ENCODE measurements at places on chromosomes 13 and 19.
A peak's percentile ranks its signal among the peaks of the same experiment; 100 is the strongest.

GRCh38 chr19:10653482-10653731, 739 bp upstream of the ILF3 start:
- no peak for DNase-seq

DNA sequence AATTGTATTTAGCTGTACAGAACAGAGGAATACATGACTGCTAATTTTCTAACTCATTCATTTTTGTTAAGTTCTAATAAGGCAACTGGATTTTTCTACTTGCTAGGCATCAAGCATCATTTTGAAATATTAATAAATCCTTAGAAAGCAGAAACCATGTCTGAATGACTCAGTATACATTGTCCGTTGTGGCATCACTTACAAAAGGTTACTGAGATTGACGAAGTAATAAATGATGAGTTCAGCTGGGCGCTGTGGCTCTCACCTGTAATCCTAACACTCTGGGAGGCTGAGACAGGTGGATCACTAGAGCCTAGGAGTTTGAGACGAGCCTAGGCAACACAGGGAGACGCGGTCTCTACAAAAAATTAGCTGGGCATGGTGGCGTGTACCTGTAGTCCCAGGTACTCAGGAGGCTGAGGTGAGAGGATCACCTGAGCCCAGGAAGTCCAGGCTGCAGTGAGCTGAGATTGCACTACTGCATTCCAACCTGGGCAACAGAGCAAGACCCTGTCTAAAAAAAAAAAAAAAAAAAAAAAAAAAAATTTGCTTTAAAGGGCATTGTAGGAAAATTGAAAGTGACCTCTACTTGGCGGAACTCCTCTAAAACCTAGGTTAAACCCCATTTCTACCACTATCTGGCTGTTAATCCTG, 36.6 kb downstream of the LHFPL6 start:
- no peak for DNase-seq

GRCh38 chr13:81929988-81930387, 1589.1 kb upstream of the SPRY2 start:
- no peak for DNase-seq

DNA sequence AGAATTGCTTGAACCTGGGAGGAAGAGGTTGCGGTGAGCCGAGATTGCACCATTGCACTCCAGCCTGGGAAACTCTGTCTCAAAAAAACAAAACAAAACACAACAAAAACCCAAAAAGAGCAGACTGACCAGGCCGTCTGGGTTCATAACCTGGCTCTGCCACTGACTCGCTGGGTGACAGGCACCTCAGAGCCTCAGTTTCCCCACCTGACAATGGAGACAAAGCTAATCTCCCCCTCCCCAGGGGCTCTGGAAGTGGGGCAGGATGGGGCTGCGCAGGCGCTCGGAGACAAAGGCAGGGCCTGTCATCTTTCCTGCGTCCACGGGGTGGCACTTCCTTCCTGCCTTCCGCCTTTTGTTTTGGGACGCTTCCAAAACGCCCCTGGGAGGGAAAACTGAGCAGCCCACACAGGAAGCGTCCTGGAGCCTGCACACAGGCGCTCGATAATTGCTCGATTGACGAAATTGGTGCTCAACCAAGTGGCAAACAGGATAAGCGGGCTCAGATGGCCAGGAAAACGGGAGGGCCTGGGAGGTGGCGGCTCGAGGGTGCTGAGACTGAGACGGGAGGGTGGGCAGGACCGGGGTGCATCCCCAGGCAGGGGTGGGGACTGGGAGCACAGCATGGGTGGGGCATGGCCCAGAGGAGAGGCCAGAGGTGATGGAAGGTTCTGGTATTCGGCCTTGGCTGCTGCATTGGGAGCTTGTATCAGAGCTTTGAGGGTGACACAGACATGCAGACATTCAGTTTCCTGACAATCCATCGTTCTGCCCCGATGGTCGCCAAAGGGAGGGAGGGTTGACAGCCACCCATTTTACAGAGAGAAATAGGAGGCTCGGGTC, 17.8 kb downstream of the SPC24 start:
- DNase-seq, result peak; percentile 72

DNA sequence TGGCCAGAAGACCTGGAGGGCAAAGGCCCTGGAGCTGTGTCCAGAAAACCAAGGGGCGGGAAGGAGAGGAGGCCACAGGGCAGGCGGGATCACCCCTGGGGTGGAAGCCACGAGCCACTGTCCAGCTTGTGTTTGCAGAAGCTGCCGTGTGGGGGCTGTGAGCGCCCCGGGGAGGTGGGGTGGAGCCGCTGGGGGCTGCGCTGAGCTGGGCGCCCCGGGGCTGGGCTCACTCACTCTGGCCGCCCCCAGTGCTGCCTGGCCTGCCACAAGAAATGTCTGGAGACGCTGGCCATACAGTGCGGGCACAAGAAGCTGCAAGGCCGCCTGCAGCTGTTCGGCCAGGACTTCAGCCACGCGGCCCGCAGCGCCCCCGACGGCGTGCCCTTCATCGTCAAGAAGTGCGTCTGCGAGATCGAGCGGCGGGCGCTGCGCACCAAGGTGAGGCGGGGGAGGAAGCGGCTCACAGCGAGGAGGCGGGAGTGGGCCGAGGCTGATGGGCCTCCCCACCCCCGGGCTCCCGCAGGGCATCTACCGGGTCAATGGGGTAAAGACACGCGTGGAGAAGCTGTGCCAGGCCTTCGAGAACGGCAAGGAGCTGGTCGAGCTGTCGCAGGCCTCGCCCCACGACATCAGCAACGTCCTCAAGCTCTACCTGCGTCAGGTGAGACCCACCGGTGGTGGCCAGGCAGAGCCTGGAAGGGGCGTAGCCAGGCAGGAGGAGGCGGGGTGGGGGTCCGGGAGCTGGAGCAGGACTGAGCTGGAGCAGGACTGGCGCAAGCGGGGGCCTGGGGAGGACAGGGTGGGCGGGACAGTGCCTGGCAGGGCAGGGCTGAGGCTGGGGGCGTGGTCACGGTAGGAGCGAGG, 13.6 kb downstream of the POLR2E start:
- DNase-seq, result peak; percentile 13

DNA sequence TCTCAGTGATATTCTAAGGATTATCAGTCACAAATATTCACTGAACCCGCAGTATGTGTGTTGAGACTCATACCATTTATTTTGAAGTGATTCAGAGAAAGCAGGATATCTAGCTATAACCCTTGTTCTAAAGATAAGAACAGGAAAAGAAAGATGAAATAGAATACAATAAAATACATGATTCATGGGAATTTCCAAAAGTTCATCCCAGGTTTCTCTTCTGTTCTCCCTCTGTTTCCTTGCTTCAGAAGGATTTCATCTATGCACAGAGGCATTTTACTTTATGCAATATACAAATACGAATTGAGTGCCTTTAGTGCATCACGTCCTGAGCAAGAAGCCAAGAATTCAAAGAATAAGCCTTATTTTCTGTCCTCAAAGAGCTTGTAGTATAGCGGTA, 274.4 kb upstream of the GPC6 start:
- DNase-seq, result no peak

DNA sequence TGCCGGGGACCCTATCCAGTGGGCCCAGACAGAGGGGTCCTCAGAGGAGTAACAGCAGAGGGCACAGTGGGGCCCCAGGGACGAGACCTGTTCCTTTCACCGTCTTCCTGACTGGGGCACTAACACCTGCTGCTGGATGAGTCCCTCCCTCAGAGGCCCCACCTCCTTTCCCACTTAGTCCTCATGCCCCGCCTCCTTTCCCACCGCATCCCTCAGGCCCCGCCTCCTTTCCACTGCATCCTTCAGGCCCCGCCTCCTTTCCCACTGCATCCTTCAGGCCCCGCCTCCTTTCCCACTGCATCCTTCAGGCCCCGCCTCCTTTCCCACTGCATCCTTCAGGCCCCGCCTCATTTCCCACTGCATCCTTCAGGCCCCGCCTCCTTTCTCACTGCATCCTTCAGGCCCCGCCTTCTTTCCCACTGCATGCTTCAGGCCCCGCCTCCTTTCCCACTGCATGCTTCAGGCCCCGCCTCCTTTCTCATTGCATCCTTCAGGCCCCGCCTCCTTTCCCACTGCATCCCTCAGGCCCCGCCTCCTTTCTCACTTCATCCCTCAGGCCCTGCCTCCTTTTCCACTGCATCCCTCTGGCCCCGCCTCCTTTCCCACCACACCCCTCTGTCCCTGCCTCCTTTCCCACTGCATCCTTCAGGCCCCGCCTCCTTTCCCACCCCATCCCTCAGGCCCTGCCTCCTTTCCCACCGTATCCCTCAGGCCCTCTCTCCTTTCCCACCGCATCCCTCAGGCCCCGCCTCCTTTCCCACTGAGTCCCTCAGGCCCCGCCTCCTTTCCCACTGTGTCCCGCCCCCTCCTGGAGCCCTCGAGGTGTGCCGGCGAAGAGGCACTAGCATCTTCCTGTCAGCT, 6.7 kb downstream of the SPPL2B start:
- DNase-seq, result no peak

DNA sequence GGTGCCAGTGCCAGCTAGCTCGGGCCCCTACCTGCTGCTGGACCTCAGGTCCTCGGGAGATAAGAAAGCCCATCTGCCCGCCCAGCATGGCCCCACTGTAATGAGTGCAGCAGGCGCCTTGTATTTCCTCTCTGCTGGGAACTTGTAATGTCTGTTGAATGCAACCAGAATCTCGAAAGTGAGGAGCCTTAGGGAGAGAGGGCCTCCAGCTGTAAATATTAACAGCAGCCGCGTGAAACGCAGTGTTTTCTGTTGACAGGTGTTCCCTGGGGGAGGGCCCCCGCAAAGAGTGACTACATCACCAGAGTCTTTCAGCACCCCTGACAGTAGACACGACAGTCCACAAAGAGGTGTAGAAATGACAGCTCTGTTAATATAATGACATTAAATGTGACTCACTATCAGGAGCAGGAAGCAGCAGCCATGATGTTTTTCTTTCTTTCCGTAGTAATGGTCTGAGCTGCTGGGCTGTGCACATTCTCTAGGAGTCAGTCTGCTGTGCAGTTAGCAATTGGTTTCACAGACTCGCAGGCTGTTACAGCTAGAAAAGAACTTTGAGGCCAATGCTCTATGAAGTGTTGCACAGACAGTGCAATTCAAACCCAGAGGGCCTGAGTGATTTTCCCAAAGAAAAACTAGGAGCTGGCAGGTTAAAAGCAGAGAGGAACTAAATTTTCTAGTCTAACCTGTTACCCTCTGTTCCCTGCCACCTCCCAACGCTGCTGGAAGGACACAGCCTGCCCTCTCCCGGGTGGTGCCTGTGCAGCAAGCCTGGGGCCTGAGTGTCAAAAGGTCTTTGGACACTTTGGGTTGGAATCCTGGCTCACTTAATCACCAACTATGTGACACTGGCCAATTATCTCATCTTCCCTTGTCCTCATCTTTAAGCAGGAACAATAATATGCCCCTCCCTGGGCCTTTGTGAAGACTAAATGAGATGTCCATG, 58.6 kb upstream of the WASF3 start:
- DNase-seq, result no peak

DNA sequence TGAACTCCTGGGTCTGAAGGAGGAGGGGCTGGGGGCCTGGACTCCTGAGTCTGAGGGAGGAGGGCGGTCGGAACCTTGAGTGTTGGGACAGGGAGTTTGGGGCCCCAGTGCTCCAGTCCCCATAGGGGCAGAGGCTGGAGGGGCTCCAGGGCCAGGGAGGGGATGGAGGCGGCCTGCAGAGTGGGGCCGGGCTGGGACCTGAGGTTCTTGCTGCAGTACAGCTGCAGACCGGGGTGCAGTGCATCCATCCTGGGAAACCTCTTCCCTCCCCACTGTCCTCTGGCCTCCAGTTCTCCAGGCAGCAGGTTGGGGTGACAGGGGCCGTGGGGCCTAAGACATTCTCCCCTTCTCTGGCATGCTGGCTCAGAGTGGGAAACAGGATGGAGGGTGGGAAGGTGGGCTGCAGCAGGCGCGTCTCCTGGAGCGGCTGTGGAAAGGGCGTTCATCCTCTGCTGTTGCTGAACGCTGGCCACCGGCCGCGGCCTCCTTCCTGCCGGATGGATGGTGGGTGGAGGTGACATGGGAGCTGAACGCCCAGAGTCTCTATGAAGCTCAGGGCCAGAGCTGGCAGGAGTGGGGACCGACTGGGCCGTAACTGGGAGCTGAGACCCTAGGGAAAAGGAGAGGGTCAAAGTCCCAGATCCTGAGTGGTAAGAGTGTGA, 1.6 kb downstream of the BRSK1 start:
- no peak for DNase-seq

DNA sequence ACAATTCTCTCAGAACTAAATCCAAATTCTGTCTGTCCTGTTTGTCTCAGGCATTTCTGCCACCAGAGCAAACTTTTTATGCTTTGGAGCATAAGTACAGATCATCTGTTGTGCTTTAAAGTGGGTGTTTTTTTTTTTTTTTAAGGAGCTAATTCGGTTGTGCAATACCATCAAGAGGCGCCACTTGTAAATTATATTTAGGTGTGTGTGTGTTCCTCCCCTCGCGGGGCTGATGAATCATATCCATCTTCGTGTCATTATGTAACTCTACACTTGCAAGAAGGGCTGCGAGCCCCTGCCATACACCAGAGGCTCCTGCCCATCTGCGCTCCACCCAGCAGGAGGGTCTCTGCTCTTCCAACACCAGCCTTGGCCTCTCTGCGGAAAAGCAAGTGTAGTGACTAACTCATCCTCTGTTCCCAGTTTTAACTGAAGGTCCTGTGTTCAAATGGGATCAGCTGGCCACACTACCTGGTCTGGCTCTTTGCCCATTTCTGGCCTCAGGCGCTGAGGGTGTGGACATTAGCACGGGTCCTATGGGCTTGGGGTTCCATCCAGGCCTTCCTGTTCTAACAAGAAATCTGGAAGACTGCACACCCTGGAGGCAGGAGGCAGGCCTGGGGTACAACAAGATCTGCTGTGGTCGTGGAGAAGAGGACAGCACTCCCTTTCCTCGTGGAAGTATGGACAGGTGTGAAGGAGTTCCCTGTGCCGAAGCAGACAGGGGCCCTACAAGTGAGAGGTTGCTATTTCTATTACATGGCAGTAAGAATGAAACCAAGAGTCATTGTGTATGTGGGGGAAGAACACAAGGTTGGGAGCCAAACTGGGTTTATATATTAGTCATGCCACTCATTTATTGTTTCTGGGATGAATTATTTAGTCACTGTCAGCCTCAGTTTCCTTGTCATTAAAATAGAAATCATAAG, 96.1 kb upstream of the MBNL2 start:
- no peak for DNase-seq

- DNase-seq, result peak; percentile 53
Measured at GRCh38 chr13:77751513-77752456, 54.3 kb downstream of the SLAIN1 start.

GRCh38 chr13:67772807-67773453, 542.8 kb upstream of the PCDH9 start:
- DNase-seq, result no peak

DNA sequence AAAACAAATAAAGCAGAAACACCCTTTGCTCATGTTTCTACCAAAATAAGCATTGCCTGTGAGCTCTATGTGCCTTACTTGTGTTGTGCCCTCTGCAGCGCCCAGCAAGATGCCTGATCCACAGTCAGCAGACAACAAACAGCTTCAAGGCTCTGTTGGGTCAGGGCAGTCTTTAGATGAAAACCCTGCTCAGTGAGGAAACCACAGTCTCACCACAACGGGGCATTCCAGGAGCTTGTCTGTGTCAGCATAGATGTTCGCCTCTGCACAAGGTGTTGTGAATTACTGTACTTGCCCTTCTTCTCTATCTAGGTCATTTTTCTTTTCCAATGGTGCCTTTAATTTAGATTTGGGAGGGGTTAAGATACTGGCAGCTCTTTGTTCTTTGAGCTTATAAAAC, 251.9 kb downstream of the COL4A1 start:
- DNase-seq, result no peak

Data from CD4-positive, alpha-beta T cell treated with Interleukin-6 for 4 hours (primary cell).